Stimulated activated CD8-positive, alpha-beta memory T cell treated with anti-CD3 and anti-CD28 coated beads, Interleukin-15, amount 100 ng/mL, for 4 hours (primary cell): ENCODE measurements at places on chromosomes 4 and X.

GRCh38 chr4:164251257-164251656 lies 502.7 kb upstream of the SMIM31 start:
- no peak for DNase-seq

- no peak for DNase-seq
These were observed 84.6 kb downstream of the LARP1B start for GRCh38 chr4:128145727-128146126.

GRCh38 chr4:8723222-8723980 lies 130.8 kb downstream of the CPZ start:
- no peak for DNase-seq

DNA sequence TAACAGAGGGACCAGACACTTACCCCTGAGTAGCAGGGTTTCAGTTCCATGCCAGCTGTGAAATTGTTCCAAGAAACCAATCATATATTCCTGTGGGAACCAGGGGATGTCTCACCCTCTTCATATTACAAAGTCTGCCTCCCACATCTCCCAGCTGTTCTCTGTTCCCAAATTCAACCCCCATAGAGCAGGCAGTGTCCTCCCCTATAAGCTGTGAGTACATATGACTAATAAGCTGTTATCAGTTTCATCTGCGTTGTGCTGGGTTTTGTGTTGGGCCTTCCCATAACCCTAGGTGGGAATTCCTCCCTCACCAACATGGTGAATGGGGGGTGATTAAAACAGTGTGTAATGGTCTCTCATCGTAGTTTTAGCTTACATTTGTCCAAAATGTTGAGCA lies 41.0 kb downstream of the CEP44 start:
- DNase-seq = no peak

GRCh38 chr4:26953366-26953765 lies 92.7 kb downstream of the STIM2 start:
- DNase-seq = no peak

DNA sequence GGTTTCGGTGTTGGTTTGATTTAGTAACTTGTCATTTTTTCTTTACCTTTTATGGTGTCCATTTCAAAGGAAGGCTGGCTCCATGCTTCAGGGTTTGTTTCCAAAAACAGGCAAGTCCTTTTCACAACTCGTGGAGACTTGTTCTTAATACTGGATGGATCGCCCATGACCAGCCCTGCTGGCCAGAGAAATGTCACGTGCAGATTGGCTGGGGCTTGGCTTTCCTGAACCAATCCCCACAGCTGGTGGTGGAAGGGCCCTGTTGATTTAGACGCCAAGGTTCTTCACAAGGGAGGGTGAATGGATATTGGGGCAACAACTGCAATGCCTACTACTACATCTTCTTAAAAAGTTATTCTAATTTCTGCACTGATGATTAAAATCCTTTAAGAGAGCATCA lies 92.6 kb downstream of the SHROOM3 start:
- DNase-seq = no peak

GRCh38 chr4:159433337-159433736 lies 330.5 kb downstream of the RAPGEF2 start:
- DNase-seq = no peak

DNA sequence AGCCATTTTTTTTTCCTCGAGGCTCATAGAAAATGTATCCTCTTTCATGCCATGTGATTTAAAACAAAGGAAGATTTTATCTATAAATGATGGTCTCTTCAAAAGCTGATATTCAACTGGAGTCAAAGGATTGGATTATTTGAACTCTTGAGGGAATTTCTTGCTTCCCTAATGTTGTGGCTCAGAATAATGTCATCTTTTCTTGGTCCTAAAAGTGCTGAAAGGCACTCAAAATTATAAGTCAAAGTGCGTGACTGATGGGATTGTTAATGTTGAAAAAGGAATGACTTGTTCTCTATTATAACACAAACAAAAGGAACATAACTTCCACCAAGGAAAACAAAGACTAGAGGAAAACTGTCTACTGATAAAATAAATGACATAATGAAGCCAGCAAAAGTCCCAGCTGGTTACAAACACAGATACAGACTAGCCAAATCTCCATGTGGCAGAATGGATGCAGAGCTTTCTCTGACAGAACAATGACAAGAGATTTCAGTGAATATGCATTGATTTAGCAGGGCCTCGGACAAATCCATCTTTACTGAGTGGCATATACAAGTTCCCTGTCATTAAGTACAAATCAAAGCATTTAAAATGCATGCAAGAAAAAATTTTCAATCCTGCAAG lies 552.6 kb downstream of the GBA3 start:
- no peak for DNase-seq

DNA sequence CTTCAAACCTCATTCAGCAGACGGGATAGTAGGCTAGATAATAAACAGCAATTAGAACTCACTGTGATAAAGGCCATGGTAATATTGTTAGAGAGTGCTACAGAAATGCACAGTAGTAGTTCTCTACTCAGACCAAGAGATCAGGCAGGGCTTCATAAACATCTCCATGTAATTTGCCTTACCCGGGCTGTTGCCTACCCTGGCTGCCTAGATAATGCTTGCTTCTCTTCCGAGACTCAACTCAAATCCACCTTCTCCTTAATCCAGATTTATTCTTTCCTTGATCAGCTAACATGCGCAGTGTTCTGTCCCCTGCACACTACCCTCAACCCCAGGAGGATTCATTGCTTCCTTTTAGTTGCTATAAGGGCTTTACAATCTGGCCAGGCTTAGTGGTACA lies 21.8 kb downstream of the ANK2 start:
- DNase-seq = no peak

GRCh38 chr4:42638321-42638720 lies 18.6 kb downstream of the ATP8A1 start:
- no peak for DNase-seq

DNA sequence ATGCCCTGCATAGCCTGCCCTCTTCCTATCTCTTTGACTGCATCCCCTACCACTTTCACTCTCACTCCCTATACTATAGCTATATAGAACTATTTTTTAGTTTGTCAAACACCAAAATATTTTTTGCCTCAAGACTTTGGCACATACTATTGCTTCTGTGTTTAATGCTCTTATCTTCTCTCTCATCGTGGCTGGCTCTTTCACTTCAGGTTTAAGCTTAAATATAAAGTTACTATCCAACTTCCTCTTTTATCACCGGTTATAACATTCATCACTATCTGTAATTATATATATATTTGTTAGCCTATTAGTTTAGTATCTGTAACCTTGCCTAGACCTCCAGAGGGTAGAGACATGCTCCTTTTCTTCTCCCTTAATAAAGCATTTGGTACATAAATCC lies 11.5 kb upstream of the HMGB2 start:
- DNase-seq = no peak

- no peak for DNase-seq
These were observed 40.4 kb downstream of the CPLX1 start for GRCh38 chr4:785332-786073.
